Stimulated activated naive B cell treated with anti-CD40 and anti-IgM and Interleukin-4, amounts not matched to agents 10 μg/mL and 1 μg/mL and 100 μg/mL, for 72 hours (primary cell): ENCODE measurements at places on chromosomes 7 and 10.
A peak's percentile ranks its signal among the peaks of the same experiment; 100 is the strongest.

GRCh38 chr10:35792291-35792690 lies 150.2 kb upstream of the FZD8 start:
- DNase-seq, result no peak

DNA sequence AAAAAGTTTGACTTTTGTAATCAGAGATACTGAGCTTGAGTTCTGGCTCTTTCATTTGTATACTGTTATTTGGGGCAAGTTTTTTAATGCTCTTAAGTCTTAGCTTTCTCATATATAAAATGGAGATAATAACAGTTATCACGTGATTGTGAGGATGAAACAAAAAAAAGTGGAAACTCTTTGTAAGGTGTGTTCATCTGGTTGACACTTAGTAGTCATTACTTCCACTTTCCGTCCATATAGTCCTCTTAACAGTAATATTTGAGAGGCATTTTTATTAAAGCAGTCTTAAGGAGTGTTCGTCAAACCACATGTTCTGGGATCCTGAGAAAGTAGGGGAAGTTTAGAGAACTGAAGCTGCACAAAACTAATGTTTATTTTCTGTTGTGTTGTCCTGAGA lies 65.6 kb downstream of the PTEN start:
- DNase-seq, result no peak

DNA sequence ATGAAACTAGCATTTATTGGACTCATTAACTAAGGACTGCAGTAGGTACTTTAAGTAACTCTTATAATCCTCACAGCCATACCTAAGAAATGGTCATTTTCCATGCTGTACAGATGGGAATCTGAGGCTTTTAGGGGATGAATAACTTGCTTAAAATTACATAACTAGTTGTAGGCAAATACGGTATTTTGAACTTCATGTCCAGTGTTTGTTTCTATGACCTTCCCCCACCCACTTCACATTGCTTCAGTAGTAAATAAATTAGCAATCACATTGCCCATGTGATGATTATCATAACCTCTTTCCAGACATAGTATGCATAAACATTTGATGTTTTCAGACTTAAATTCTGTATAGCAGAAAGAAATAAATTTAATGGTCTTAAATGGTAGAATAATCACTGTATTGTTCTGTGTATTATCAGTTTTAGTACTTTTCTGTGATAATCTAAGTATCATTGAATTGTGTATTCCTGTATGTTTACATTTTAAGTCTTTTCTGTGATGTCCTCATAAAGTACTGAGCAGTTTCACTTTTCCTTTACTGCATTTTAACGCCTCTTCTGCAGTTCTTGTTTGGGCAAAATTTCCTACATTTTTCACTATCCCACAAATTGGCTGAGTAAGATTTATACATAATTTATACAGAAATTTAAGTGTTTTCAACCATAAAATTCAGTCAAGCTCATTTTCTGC lies 48.3 kb downstream of the ANKIB1 start:
- no peak for DNase-seq

- DNase-seq, result no peak
These were observed 81.2 kb downstream of the ANKRD7 start for GRCh38 chr7:118305671-118306070.

DNA sequence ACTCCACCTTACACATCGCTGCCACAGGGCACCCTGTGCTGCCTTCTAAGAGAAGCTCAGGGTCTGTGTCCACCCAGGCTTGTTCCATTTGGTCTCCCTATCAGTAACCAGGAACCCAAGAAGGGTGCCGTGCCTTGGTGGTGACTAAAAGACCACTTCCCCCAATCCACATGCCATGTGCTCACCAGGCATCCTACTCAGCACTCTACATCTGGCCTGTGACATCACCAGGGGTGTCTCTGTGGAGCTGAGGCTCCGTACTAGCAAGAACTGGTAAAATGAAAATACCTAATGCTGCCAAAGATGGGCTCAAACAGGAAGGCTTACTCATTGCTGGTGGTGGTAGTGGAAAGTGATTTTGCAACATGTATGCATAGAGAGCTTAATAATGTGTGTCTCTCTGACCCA lies 19.0 kb upstream of the C10orf71 start:
- no peak for DNase-seq

- no peak for DNase-seq
These were observed 14.4 kb upstream of the SH2B2 start for GRCh38 chr7:102272075-102272916.

GRCh38 chr10:86687750-86688149 lies 19.4 kb downstream of the LDB3 start:
- no peak for DNase-seq

GRCh38 chr10:80194373-80195045 lies 10.8 kb downstream of the ANXA11 start:
- DNase-seq, result no peak

DNA sequence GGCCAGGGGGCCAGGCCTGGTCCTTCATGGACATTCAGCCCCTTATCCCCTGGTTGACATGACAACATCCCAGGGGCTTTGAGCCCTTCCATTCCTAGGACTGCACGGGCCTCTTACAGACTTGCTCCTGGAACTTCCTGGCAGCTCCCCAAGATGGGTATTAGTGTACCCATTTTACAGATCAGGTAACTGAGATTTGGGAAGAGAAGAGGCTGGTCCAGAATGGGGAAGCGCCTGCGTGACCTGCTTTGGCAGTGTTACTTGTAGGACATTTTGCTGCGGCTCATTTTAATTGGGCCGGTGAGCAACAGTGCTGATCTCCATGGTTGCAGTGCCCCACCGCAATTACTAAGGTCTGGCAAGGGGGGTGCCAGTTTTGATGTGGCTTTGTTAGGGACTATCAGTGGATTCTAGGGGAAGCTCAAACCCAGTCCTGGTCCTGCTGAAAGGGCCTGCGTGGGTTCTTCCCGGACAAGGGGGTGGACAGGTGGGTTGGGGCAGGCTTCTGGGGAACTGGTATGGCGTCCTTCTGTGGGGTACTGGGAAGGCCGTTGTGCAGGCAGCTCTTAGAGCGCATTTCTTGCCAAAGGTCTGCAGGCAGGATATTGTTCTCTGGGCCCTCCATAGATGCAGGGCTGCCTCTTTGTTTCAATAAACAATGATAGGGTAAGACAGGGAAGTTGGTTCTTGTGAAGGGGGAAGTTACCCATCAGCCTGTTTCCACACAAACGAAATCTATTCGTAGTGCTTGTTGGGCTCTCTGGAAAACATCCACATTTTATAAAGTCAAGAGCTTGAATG lies 137.6 kb downstream of the RGS10 start:
- DNase-seq, result no peak

DNA sequence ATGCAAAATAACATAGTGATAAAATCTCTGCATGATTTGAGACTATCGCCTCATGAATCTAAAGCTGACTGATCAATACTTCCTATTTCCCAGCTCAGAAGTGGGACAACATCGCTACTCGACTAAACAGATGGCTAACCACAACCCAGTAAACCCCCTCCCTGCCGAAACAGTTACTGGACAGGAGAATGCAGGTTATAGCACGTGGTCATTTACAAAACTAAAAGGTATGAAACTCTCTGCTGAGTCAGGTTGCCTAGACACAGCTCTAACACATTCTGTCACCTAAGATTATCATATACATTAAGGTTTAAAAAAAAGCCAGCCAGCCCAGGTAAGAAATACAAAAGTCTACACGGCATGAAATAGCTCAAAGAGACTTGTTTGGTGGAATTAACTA lies 64.0 kb downstream of the CTBP2 start:
- DNase-seq, result no peak

DNA sequence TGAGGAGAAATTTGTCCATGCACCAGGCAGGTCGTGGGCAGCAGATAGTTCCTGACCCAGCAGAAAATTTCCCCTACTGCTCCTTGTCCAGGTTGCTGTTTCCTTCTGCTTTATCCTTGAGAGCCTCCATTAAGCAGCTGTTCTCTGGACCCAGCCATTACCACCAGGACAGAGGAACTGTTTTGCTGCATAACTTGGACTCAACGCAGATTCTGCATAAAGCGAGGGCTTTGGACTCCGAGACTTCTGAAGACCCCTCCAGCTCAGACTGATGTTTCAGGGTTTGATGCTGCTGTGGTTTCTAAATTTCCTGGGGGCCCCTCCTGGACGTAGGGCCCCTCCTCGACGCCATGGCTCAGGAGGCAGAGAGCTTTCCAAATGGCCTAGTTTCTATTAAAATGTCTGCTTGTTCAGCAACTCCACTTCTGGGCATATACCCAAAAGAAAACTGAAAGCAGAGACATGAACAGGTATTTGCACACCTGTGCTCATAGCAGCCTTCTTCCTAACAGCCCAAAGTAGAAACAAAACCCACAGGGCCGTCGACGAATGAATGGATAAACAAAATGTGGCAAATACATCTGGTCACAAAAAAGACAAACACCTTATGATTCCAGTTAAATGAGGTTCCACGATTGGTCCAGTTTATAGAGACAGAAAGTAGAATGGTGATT lies 28.3 kb upstream of the LMTK2 start:
- no peak for DNase-seq

GRCh38 chr10:131885391-131886165 lies 15.2 kb upstream of the PPP2R2D start:
- peak; percentile 63 for DNase-seq

- no peak for DNase-seq
These were observed 3.8 kb downstream of the TMEM184A start for GRCh38 chr7:1552200-1552599.

- no peak for DNase-seq
These were observed 12.5 kb downstream of the PFKFB3 start for GRCh38 chr10:6215241-6215640.

DNA sequence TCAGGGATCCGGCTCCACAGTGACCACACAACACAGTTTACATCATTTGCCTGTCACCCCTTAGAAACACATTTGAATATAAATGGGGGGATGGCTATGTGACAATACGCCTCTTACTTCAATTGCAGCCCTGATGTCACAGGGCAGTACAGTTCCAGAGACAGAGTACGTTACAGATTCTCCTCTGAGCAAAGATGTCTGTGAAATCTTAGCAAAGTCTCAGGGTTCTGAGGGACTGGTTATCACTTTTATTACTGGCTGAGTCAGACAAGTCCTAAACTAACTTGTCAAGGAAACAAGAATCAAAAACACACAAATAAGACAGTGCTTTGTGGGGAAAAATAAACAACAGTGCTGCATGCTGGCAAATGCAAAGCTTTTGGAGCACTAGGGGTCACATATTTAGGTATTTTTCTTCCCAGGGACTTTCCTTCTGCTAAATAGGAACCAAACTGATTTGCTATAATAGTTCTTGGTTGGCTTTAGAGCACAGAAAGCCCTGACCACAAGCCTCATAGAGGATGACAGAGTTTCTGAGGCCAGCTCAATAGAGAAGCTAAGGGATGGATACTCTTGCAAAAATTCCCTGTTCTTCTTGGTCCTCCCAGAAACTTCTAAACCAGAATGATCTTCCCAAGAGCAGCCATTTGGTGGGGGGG lies 501.6 kb downstream of the GRID1 start:
- DNase-seq, result no peak

DNA sequence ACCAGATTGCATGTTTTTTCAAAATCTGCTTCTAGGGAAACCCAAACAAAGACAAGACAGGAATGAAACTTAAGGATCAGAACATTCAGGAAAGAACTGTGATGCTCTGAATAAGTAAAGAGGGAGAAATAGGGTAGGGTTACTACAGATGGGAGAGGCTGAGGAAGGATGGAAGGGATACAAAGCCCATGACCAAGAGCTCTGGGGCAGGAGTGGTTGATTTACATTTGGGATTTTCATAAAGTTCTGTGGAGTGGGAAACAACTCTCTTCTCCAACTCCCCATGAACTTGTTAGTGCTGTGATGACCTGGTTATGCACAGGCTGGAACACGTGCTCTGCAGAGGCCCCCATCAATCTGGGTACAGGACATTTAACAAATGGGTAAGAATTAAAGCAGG lies 216.0 kb upstream of the KLF14 start:
- no peak for DNase-seq
